Mesothelial cell of epicardium (in vitro differentiated cells): ENCODE measurements at places on chromosomes 6 and 20. TPM values are rescaled to one million over a fixed set of nuclear protein-coding genes. Genes with fewer than 3 reads are reported as not detected.

- DNase-seq, result peak; percentile 83
These were observed 17.9 kb downstream of the GNAS start for GRCh38 chr20:58870293-58871014.

GRCh38 chr6:44618371-44618770 lies 230.9 kb downstream of the CDC5L start:
- DNase-seq, result no peak

- DNase-seq, result no peak
These were observed 216.7 kb downstream of the ZDHHC14 start for GRCh38 chr6:157597461-157598312.

DNA sequence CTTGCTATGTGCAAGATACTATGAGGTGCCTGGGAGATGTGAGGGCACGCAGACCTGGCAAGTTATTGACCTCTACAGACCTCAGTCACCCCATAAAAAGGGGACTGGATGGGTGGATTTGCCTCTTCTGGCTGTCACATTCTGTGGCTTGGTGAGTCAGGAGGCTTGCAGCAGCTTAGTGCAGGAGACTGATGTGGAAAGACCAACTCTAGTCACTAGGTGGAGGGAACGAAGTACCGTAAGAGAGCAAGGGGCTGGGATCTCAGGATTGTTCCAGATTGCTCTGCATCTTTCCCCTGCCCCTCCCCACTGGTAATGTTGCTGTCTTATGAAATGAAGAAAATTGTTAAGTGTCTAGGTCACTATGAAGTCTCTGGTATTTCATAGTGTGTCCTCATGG lies 3.3 kb downstream of the MAPRE1 start:
- no peak for DNase-seq

- DNase-seq, result no peak
These were observed 101.1 kb downstream of the ZFAND3 start for GRCh38 chr6:37920667-37921066.

DNA sequence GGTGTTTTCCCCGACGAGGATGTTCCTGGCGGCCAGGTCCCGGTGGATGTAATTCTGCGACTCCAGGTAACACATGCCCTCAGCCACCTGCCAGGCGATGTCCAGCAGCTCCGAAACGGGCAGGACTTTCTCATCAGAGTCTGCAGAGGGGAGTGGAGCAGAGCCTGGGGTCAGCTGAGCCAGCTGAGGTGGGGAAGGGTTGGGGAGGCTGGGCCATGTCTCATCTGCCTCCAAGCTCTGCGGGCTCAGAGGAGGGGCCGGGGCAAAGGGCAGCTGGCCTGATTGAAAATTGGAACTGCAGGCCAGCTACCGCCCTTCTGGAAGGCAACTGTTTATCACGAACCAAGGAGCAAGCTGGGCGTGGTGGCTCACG lies 6.4 kb downstream of the PTK6 start:
- no peak for DNase-seq

GRCh38 chr6:131014080-131014776 lies 48.8 kb downstream of the EPB41L2 start:
- DNase-seq, result no peak

The HDDC2 gene
- 102 to 111 TPM (median 103 TPM) in 3 replicates for total RNA-seq

The MOG gene
- total RNA-seq, result 0.65 to 1.4 TPM (median 0.82 TPM) in 3 replicates

The PCK1 gene
- total RNA-seq, result not detected in 3 replicates

The HLA-DMA gene
- total RNA-seq, result 1.7 to 2.1 TPM (median 2.0 TPM) in 3 replicates
